D341Med (cell line): ENCODE measurements at places on chromosomes 12 and 14.

- no peak for DNase-seq
These were observed 1936.8 kb upstream of the SEL1L start for GRCh38 chr14:83470466-83470865.

GRCh38 chr12:96177013-96177412, 17.2 kb upstream of the ELK3 start:
- no peak for DNase-seq

- no peak for DNase-seq
These were observed 86.5 kb downstream of the DHRS2 start for GRCh38 chr14:23722675-23723074.

- DNase-seq: no peak
These were observed 62.1 kb upstream of the PLEKHG7 start for GRCh38 chr12:92640691-92641090.

DNA sequence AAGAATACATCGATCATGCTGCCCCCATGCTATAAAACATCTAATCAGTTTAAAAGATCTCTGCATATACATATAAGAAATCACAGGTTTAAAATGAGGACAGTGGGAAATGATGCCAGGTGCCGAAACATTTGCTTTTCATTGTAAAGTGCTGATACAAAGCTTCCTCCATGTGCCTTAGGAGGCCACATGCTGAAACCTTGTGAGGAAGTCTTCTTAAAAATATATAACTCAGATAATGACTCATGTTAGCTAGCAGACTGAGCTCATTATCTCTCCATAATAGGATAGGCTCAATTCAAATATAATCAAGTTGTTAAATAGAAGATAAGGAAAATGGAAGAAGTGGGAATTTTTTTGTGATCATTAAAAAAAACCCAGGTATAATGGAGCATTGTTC, 65.9 kb downstream of the RFX4 start:
- DNase-seq: no peak

GRCh38 chr12:81010641-81011040, 67.2 kb upstream of the ACSS3 start:
- peak; percentile 19 for DNase-seq
